Forelimb muscle (tissue), 1 donor: ENCODE measurements at places on chromosomes 11 and 22.

- DNase-seq, result no peak
Measured at GRCh38 chr22:23800297-23801237, 13.8 kb downstream of the SMARCB1 start.

- DNase-seq, result no peak
Measured at GRCh38 chr11:115652496-115652895, 148.3 kb upstream of the CADM1 start.

DNA sequence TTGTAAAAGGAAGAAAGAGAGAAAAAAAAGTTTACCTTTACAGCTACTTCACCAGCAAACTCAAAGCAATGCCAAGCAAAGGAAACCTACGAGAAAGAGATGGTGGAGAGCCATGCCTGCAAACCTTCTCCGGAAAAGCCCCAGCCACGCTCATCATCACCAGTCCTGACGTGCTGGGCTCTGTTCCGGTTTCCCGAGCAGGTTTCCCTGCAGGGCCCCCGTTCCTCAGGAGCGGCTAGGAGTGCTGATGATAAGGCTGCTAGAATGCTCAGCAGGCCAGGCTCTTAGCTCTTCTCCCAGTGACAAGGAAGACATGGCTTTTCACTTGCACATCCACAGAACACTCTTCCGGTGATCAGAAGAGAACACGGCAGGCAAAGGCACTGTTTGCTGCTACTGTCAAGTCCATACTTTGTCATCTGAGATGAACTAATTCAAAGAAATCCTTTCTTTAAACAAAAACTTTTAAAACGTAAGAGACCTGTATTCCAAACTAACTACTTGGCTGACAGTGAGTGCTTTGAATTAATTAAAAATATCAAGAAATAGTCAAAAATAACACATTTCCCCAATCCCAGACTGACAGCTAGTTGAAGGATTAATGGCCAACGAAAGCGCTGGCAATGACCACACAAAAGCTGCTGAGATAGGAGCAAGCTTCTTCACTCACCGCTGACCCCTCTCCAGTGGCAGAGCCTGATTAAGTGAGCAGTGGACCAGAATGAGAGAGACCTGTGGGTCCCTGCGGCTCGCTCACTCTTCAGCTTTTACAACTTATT, 35.8 kb downstream of the DUSP8 start:
- DNase-seq, result no peak

DNA sequence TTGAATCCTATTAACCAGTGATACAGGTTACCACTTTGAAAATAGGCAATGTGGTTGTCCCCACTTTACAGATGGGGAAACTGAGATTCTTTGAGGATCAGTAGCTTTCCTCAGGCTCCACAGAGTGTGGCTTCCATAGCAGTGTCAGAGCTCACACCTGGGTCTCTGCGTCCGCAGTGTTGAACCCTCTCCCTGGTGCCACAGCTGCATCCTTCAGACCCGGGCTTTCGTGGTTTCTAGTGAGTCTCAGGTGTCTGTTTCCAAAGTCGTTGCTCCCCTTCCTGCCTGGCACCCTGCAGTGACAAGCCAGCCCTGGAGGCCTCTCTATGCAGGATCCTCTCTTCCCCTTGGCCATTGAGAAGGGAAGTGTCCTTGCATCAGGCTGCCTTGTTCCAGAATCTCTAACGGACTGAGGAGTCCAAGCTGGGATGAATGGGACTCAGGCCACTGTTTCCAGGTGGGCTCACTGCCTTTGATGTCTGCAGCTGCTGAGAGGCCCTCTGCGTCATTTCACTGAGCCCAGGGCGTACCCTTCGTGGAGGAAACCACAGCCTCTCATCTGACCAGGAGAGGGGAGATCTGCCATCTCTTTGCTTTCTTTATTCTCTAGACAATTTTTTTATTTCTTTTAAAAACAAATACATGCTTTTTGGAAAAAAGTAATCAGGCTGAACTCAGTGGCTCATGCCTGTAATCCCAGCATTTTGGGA, 48.4 kb upstream of the MICAL2 start:
- no peak for DNase-seq

DNA sequence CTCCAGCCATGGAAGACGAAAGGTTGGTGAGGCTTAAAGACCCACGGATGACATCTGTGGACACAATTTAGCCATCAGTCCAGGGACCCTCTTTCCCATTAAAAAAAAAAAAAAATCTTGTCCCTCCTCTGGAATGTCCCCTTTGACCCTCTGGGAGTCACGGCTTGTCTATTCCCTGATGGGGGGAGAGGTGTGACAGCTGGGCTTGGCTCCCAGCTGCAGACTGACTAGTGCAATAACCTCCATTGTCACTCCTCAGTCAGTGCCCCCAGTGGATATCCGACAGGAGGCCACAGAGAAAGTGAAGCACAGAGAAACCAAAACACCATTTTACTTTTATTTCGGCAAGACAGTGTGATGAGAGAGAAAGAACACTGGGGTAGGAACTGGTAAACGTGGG, 2.7 kb upstream of the VSIG2 start:
- no peak for DNase-seq

GRCh38 chr11:46801694-46802470, 44.2 kb downstream of the CKAP5 start:
- no peak for DNase-seq

- DNase-seq, result no peak
Measured at GRCh38 chr22:46638601-46639431, 18.6 kb downstream of the GRAMD4 start.

GRCh38 chr11:94933223-94934130, 39.9 kb downstream of the CWC15 start:
- no peak for DNase-seq

DNA sequence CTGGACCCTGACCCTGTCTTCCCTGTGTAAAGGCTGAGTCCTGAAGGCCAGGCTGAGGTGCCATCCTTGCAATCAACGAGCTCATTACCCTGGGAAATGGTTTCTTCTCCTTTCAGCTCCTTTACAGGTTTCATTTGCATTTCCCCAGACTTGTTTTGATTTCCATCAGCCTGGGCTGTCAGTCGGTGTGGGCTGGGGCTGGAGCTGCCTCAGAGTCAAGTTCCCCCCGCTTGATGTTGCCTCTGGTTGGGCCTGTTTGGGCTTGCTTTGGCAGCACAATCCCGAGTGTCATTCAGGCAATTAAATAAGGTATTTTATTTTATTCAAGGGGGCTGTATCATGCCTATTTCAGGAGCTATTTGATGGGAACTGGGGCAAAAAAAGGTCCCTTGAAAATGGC, 424.9 kb downstream of the INSC start:
- DNase-seq, result no peak

DNA sequence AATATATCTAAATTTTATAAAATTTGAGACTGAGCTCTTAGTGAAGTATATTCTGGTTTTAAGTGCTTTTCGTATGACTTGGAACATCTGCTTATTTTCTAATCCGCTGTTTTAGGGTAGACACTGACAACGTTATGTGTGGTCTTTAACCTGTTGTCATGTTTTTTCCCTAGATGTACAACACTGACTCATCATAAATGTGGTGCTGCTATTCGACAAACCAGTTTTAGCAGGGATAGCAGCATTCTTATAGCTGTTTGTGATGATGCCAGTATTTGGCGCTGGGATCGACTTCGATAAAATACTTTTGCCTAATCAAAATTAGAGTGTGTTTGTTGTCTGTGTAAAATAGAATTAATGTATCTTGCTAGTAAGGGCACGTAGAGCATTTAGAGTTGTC, 23.8 kb upstream of the HIKESHI start:
- DNase-seq, result no peak

GRCh38 chr11:65340226-65340625, 6.6 kb downstream of the DPF2 start:
- DNase-seq, result no peak

- no peak for DNase-seq
Measured at GRCh38 chr22:49267996-49268395, 559.7 kb downstream of the BRD1 start.

GRCh38 chr22:24542641-24543040, 12.3 kb downstream of the GUCD1 start:
- DNase-seq, result no peak

DNA sequence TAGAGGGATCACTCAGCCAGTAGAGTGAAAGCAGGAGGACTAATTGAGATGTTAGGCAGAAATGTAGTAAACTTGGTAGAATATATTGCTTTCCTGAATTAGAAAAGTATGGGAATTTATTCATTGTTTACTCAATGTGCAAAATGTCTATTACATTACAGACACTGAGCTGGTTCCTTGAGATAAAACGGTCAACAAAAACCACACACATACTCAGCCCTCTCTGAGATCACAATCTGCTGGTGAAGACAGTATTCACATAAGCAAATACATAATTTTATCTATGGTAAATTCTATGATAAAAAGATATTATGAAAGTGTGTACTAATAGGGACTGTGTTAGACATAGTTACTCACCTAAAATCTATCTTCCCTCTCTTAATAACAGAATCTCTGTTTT, 833.5 kb downstream of the KCNA4 start:
- DNase-seq, result no peak

GRCh38 chr11:11915625-11916024, 73.9 kb downstream of the USP47 start:
- no peak for DNase-seq
